DMS 273 treated with DMSO at 0.1 percent for 48 hours (cell line): ENCODE measurements at places on chromosomes 6 and 20.
A peak's percentile ranks its signal among the peaks of the same experiment; 100 is the strongest.

DNA sequence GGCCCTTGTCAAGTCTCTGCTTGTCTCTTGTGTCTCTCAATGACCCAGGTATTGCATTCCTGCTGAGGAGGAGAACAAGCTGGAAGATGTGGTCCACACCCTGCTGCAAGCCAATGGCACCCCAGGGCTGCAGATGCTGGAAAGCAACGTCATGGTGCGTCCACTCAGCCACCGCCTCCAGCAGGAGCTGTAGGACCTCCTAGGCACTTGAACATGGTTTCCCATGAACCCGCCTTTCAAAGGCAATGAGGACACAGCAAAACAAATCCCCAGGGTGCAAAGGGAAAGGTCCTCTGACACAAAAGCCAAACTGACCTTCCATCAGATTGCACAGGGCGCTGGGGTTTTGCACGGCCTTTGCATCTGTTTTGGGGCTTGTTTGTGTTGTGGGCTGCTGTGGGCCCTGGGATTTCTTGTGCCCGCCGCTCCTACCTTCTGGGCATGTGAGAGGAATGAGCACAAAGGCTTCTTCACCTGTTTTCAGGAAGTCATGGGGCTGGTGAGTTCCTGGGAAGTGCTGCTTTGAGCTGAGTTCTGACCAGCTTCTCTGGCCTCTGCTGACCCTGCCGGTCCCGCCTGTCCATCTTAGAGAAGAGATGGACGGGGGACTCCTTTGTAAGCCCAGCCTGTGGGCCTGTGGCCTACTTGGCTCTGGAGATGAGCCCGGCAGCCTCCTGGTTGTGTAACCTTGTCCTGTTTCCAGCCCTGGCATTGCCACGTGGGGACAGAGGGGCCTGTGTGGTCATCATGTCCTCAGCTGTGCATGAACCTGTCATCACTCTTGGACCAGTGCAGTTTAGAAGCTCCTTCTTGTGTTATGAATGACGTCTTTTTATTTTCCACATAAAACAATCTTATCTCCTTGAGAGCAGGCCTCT, 151.3 kb downstream of the DTNBP1 start:
- no peak for DNase-seq

GRCh38 chr6:157550114-157550989, 169.4 kb downstream of the ZDHHC14 start:
- DNase-seq, result no peak

- DNase-seq, result peak; percentile 19
Observed at GRCh38 chr6:7042654-7043545, 64.9 kb upstream of the RREB1 start.

DNA sequence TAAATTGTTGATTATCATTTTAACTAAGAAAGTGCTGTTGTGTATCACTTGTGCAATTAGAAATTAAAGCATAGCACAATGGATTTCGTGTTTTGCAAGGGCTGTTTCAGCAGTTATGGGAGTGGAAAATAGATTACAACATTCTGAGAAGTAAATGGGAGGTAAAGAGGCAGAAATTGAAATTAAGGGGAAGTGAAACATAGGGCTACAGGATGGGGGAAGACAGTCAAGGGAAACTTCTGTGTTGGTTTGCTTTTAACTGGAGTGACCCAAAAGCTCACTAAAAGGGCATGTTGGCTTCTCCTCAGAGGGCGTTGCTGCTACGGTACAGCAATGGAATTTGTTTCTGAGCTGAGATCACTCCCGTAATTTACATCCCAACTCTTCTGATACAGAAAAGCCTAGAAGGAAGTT, 147.5 kb downstream of the BCAS1 start:
- DNase-seq, result no peak

DNA sequence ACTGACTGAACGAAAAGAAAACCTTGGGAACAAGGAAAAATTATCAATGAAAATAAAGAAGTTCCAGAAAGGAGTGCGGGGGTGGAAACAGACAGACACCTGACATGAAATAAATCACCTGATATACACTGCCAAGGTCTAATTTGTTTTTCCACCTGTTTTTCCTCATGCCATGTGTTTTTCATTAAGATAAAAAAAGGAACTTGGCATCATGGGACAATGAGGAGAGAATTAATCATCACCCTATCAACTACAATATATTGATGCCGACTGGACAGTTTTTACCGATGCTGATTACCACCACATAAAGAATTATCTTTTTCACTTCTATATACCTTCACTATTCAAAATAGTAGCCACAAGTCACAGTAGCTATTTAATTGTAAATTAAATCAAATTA, 233.2 kb downstream of the ARHGAP18 start:
- no peak for DNase-seq

- no peak for DNase-seq
Observed at GRCh38 chr20:63056236-63057170, 49.7 kb upstream of the BHLHE23 start.

DNA sequence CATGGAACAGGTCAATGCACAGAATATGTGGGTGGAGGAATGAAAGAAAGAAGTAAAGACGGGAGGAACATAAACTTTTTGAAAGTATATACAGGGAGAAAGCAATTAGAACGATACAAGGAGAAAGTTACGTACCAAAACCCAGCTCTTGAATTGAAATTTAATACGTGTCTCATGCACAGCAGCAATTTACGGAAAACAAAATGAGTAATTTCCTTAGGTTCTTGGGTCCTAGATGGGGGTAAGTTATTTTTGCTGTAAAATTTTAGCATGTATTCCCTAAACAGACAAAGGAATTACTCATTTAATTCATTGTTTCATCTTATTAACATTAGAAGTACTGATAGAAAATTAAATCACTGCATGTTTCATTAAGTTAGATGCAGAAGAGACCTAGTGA, 75.8 kb downstream of the PDE10A start:
- DNase-seq, result no peak

DNA sequence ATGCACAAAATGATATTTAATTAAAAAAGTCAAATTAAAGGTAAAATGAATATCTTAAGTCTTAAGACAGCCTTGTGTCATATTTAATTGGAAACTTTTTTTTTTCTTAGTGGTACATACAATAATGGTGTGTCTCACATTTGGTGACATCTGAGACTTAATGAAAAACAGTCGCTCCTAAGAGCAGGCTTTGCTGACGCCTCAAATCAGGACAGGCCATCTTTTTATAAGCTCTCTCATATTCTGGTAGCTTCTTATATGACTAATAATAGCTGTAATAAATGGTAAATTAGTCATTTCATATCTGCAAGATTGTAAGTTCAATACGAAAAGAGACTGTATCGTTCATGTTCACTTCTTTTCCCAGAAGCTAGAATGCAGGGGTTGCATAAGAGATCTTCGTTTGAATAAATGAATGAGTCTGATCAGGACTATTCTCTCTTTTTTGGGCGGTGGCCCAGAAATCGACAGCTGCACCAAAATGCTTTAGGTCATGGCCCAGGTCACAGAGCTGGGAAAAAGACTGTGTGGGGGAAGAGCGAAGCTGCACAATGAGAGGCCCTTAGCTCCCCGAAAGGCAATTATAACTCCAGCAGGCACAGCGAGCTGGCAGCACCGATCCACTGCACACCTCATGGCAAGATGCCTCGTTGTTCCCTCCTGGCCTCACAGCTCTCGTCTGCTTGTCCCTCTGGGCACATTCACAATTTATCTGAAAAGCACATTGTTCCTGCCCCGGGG, 69.4 kb downstream of the NRN1 start:
- no peak for DNase-seq

DNA sequence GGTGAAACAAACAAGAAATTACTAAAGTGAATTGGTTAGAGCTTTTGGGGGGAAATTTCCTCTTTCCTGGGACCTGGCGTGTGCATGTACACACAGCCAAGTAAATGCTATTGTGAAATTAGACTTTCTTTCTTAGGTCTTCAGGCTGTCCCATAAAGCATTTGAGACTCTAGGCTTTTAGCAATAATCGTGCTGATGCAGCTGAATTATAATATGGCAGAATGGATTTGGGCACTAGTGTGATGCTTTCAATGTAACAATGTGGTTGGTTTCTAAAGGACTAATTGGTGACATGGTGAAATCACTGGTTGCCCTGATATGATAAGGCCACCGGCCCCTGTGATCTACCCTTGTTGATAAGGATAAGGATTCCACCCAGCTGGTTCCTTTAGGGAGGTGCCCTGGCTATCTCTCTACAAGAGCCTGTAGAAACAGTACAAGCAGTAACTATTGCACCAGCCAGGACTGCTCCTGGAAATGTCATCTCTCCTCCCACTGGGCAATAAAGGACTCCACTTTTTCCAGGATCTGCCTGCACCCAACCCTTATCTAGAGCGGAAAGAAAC, 164.1 kb downstream of the TFAP2A start:
- no peak for DNase-seq

DNA sequence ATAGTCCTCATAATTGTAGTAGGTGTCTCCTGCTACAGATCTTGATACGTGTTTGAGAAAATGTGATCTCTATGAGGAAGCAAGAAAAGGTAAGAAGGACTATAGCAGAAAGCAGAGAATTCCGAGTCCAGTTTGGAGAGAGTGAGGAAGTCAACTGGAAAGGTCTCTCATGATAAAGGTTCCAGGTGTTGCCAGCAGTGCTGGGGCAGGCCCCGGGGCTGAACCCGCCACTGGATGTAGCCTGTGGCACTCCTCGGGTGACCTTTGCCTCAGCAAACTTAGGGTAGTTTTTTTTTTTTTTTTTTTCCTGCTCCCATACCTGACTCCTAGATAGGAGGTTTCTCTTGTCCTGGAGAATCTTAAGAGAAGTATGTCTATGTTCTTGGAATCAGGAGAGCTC, 62.8 kb downstream of the FAM120B start:
- no peak for DNase-seq

GRCh38 chr20:53595018-53595378, 1.4 kb upstream of the ZNF217 start:
- no peak for DNase-seq

DNA sequence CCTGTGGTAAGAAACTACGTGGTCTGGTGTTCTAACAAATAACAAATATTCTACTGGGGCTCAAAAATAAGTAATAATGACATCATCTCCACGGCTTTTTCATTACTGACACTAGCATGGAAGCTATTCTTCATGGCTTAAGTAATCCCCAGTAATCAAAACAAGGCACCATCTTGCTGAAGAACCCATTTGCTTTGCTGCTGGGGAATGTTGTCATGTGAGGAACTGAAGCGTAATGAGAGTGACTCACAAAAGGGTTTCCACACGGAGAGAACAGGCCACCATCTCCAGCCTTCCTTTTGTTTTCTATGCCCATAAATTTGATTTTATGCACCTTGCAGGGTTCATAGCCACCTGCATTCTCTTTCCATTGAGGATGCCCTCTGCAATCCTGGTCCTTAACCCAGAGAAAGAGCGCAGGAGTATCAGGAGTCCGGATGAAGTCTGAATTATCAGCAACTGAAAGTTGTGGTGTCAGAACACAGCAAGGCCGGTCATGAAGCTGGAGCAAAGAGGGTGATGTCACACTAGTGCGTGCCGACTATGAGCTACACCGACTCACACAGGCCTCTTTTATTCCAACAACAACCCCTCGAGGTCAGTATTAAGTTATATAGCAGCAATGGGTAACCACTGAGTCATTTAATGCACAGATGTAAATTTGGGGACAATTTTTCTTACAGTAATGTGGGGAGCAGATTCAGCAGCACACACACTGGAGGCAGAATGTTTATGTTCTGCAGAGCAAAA, 173.7 kb upstream of the SSTR4 start:
- no peak for DNase-seq

- no peak for DNase-seq
Observed at GRCh38 chr6:56349194-56349593, 101.8 kb upstream of the COL21A1 start.

DNA sequence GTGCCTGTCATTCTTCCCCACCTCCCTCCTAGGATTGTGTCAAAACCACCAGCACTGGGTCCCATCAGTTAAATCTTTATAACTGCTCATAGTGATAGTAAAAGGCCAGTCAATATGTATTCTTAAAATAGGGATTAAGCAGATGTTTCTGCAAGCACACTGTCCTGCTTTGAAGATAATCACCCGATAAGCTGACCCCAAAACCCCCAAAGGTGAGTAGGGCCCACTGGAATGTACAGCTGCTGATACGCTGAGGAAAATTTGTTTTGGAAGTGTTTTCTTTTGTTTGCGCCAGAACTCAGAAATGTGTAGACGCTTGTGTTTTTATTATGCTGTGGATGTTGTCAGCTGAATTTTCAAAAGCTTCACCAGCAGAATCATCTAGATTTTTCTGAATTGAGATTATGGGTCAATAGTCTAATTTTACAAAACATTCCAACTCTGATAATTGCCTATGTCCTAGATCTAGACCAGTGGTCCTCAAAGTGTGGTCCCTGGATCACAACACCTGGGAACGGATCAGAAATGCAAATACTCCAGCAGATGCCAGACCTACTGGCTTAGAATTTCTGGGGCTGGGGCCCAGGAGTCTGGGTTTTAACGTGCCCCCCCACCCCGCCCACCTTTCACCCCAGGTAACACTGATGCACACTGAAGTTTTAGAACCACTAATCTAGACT, 11.4 kb downstream of the BFSP1 start:
- DNase-seq, result no peak

GRCh38 chr6:24469811-24470210, 19.6 kb downstream of the GPLD1 start:
- DNase-seq, result no peak

- no peak for DNase-seq
Observed at GRCh38 chr6:11592294-11592906, 54.9 kb downstream of the TMEM170B start.

DNA sequence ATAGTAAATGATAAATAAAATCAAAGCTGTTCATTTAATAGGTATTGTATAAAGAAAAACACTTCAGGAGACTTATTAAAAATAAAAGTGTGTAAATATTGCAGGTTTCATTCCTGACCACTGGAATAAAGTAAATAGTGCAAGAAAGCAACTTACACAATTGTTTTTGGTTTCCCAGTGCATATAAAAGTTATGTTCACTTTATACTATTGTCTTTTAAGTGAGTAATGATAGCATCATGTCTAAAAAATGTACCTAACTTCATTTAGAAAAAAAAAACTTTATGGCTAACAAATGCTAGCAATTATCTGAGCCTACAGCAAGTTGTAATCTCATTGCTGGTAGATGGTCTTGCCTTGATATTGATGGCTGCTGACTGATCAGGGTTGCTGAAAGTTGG, 726.6 kb upstream of the POU3F2 start:
- DNase-seq, result no peak

GRCh38 chr6:5087389-5087788, 2.2 kb downstream of the PPP1R3G start:
- DNase-seq, result no peak

DNA sequence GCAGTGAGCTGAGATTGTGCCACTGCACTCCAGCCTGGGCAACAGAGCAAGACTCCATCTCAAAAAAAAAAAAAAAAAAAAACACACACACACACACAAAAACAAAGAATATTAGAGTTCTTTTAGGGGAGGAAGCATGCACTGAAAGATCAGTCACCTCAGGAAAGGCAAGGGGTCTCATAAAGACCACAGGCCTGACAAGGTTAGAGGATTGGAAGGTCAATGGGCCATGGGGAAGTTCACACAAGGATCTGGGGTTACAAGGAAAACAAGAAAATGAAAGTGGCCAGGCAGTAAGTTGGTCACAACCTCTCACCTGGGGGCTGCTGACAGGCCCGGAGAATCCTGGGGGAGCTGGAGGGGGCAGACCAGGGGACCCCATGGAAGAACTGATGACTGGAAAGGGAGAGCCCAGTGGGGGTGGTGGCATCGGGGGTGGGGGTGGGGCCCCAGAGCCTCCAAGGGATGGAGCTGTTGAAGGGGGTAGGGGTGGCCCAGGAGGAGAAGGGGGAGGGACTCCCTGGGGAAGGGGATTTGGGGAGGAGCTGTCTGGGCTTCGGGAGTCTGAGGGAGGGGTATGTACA, 1.5 kb downstream of the RXRB start:
- DNase-seq, result no peak
